ENCODE measurements at places on chromosomes 16 and 17. TPM values are rescaled to one million over a fixed set of nuclear protein-coding genes. Genes with fewer than 3 reads are reported as not detected.

CA7 gene
- not detected for total RNA-seq

TEKT5 gene
- total RNA-seq = not detected

WFIKKN1 gene
- total RNA-seq = 1.8 TPM

ANKFN1 gene
- not detected for total RNA-seq

CSNK1D gene
- total RNA-seq = 139 TPM

XYLT1 gene
- 0.64 TPM for total RNA-seq

MMP28 gene
- total RNA-seq = not detected

SUMO2 gene
- 703 TPM for total RNA-seq

KDM6B gene
- 51.1 TPM for total RNA-seq

ZNF19 gene
- 2.6 TPM for total RNA-seq

KNOP1 gene
- 65.0 TPM for total RNA-seq

Measured in A673 (cell line).